ENCODE measurements at places on chromosomes 11 and 22.

GRCh38 chr11:2511421-2512369, 66.9 kb downstream of the KCNQ1 start:
- DNase-seq, result no peak

GRCh38 chr11:23078289-23078971, 218.2 kb upstream of the CCDC179 start:
- no peak for DNase-seq

- DNase-seq, result no peak
These were observed 2.7 kb downstream of the DTX4 start for GRCh38 chr11:59174664-59175033.

GRCh38 chr11:14163576-14163975, 195.4 kb downstream of the RRAS2 start:
- DNase-seq, result no peak

DNA sequence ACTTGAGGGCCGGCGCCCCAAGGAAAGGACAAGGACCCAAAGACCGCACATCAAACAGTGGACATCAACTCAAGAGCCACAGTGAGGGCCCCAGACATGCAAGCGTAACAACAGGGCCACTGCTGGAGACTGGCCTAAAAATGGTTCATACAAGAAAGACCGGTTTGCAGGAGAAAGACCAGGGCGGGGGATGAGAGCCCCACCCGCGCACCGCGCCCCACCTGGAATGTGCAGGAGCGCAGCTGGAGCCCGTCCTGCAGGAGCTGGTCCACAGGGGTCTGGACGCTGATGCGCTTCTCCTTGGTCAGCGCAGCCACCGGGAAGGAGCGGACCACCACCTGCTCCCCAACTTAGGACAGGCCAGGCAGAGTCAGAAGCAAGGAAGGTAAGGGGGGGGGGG, 13.9 kb downstream of the SBF1 start:
- DNase-seq, result no peak

DNA sequence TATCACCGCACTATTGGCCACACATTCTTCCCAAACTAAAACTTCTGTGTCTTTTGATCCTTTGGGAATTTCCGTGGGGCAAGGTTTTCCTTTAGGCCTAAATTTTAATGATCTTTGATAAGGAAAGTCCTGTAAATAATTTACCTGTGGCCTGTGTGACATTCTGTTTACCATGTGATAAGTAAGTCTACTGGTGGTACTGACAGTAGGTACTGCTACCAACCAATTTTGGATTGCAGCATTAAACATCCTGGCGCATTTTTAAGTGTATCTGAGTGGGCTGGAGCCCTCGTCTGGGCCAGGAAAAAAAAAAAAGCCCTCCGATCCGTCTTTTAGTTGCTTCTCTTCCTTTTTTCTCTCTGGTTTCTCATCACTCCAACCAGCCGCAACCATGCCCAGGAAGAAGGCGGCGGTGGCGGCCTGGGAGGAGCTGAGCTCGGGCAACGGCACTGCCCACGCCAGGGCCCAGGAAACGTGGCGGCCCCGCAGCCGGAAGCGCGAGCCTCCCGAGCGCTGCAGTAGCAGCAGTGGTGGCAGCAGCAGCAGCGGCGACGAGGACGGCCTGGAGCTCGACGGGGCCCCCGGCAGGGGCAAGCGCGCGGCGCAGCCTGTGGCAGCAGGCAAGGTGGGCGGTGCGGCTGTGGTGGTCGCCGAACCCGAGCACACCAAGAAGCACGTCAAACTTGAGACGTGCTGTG, 33.6 kb downstream of the ASRGL1 start:
- no peak for DNase-seq

GRCh38 chr22:45866126-45866645, 110.8 kb downstream of the WNT7B start:
- DNase-seq, result no peak

DNA sequence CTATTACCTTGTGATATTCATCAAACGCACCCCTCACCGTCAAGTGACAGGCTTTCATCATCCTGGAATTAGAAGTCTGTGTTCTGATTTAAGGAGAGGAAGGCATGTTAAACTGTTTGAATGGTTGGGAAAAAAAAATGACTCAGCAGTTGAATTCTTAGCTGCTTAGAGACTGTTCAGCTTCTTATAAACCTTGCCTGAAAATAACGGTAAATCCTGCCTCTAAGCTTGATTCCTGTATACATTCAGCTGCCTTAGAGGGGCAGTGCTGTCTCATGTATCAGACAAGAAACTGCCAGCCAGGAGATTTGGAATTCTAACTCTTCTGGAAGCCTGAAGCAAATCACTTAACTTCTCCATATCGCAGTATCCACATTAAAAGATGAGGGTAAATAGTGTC, 437.4 kb downstream of the JRKL start:
- DNase-seq, result no peak

DNA sequence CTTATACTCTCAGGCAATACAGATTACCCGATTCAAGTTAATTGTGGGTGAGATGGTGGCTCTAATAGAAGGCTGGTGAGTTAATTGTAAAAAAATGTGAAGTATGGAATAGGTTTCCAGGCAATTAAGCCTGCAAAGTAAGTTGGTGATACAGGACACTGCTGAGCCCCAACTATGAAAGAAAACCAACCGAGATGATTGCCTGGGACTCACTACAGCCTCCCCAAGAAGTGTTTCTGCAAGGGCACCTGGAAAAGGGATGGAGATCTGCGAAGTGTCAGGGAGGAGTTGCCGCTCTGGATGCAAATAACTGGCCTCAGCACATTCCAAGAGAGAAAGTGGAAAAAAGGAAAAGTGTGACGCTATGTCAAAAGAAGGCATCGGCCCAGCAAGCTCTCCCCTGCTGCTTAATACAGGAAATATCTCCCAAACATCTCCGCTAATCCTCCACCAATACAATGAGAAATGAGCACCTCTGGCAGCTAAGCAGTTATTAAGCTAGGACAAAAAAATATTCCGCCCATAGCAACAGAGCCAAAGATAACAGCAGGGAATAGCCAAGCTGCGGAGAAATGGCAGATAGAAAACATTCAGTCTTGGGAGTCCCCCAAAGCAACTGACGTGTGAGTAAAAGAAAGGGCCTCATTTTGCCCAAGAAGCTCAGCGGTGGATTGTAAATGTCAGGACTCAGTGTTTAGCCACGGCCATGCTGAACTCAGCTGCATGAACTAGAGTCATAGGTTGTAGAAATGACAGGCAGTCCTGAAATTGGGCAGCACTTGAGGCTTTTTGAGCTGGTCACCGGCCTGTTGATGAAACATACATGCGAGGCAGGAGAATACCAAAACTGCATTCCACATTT, 133.7 kb downstream of the SNX19 start:
- DNase-seq, result no peak

- DNase-seq, result no peak
These were observed 112.6 kb downstream of the C11orf91 start for GRCh38 chr11:33588056-33588455.

DNA sequence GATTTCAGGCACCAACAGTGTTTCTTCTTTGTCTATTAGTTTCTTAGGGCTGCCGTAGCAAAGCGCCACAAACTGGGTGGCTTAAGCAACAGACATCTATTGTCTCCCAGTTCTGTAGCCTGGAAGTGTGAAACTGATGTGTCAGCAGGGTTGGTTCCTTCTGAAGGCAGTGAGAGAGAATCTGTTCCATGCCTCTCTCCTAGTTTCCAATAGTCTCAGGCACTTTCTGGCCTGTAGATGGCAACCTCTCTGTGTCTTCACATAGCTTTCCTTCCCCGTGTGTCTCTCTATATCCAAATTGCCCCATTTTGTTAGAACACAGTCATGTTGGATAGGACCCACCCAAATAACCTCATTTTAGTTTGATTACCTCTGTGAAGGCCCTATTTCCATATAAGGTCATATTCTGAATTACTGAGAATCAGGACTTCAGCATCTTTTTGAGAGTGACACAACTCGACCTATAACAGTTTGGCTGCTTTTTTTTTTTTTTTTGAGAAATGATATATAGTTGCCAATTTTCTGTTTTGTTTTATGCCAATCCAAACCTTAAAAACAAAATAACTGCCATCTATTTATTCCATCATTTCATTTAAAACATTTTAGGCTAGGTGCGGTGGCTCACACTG, 108.2 kb downstream of the SLC36A4 start:
- no peak for DNase-seq

DNA sequence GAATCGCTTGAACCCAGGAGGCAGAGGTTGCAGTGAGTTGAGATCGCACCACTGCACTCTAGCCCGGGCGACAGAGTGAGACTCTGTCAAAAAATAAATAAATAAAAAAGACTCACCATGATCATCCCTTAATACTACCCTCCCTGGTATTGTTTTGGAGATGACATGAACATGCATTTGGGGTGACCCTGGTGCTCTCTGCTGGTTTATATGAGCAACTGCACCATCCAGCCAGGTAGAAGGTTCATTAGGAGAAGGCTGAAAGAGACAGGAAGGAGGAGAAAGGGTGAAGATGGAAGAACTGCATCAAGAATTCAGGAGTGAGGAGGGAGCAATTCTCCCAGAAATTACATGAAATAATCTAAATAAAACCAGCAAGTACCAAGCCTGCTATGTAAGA, 37.8 kb downstream of the SLC5A1 start:
- no peak for DNase-seq

- no peak for DNase-seq
These were observed 108.9 kb downstream of the CD44 start for GRCh38 chr11:35247863-35248262.
